ENCODE measurements at places on chromosomes 2 and 18. TPM values are rescaled to one million over a fixed set of nuclear protein-coding genes. Genes with fewer than 3 reads are reported as not detected.

DNA sequence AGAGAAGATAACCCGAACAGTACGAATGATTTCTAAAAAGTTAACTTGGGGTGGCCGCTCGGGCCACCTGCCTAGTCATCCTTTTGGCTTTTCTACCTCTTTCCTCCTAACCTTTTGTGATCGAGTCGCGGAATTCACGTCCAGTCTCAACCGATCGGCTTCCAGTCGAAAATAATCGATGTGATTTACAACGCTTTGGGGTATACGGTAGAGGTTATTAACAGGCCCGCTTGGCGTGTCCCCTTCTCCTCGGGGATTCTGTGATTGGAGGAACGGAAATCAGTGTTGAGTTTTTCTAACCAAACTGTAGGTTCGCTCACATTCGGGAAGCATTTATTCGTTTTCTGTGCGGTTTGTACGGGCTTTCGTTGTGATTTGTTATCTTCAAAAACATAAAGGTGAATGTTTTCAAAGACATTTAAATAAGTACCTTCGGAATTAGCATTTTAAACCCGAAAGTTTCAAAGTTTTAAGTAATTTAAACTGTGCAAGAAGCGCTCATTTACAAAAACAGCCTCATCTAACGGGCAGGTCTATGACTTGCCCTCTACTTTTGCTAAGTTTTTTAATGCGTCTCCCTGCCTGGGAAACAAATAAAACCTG, 588 bp upstream of the FOXI3 start:
- no peak for DNase-seq

DNA sequence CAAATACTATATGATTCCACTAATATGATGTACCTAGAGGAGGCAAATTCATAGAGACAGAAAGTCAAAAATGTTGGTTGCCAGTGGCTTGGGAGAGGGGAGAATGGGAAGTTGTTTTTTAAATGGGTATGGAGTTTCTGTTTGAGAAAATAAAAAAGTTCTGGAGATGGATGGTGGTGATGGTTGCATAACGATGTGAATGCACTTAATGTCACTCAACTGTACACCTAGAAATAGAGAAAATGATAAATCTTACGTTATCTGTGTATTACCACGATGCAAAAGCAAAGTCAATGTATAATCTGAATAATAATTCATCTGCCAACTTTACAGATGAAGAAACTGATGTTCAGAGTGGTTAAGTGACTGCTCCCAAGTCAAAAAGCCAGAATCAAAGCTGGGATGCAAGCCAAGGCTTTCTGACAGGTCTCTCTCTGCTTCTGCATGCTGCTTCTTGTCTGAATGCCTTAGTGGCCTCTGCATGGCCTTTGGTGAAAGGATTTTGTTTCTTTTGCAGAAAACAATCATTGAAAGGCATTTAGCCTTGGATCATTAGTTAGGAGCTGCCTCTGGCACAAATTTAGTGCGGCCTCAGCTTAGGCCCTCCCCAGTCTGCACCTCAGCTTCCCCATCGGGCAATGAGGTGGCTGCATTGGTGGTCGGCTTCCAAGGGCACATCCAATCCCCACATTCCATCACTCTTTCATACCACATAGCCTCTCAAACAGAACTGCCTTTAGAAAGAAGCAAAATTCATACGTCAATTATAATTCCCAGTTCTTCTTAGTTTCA, 46.5 kb upstream of the MYCN start:
- no peak for DNase-seq

GRCh38 chr2:162591403-162592083, 247.0 kb downstream of the KCNH7 start:
- no peak for DNase-seq

GRCh38 chr2:213149949-213150314, 1.5 kb downstream of the IKZF2 start:
- DNase-seq = no peak

DNA sequence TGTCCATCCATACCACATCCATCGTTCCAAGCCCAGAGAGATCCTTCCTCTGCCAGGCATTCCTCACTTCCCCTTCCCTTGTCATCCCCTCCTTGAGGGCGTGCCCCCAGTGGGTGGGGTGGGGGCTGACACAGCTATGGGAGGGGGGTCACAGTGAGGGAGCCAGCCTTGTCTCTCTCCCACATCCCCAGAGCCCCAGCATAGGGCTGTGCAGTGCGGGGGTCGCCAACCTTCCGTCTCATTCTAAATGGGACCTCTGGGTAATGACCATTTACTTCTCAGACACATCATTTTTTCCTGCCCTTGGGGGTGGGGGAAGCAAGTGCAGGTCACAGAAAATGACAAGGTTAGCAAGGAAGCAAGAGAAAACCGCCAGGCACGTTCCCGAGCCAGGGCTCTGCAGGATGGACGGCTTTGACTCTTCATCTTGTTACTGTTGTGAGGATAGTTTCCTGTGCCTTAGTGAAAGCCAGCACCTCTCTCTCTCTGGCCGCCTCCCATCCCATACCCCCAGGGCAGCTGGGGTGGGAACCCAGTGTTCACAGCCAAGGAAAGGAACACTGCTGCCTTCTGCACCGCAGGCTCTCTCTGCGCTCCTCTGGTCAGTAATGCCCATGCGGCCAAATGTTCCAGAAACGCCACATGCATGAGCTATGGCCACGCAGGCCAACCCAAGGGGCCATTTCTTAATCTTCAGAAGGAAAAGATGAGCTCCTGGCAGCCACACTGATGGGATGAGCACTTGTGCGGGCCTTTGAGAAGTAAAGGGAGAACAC, 22.7 kb upstream of the OTOS start:
- DNase-seq = no peak

- DNase-seq = no peak
Observed at GRCh38 chr2:110848519-110849030, 116.2 kb downstream of the ACOXL start.

DNA sequence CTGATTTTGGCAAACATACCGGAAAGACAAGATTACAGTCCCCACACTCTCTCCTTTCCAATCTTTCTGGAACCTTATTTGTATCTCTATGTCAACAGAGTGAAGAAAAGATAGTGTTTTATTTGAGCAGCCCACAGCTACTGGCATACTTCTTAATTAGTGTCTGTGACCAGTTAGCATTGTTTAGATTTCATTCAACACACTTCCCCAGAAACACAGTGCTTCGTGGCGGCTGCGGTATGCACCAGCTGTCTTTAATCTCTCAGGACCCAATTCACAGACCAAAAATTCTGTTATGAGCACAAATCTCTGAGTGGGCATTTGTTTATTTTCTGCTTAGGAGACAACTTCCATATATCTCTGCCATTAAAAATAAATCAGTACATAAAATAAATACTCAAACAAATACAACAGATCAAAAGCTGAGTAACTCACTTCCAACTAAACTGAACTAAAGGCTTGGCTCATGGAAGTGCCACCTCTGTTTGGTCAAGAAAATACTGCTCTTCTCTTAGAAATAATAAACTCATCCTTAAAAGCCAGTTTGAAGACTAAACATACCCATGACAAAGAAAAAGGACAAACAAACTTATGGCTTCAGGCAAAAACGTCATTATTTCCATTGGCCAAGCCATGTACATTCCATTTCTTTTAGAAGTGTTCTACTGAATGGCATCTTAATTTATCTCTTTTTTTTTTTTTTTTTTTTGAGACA, 392.4 kb downstream of the TXNL1 start:
- no peak for DNase-seq

GRCh38 chr2:56001947-56002346, 78.4 kb upstream of the EFEMP1 start:
- DNase-seq = no peak

DNA sequence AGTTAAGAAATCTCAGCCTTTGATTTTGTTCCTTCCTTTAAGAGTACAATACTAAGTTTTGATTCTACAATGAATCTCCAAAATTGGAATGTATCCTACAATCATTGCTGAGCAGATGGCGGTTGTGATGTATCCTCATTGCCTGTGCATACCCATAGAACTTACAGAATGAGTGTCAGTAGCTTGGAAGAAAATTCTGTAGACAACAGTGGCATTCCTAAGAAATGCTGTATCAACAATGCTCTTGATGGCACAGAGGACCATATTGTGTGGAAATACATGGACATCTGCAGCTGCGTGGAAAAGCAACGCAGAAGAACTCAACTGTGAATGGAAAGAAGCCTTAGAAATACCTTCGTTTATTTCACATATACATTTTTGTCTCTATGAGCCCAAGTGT, 30.2 kb downstream of the GAREM1 start:
- DNase-seq = no peak

- DNase-seq = no peak
Observed at GRCh38 chr2:25266399-25266798, 75.3 kb downstream of the DNMT3A start.

DNA sequence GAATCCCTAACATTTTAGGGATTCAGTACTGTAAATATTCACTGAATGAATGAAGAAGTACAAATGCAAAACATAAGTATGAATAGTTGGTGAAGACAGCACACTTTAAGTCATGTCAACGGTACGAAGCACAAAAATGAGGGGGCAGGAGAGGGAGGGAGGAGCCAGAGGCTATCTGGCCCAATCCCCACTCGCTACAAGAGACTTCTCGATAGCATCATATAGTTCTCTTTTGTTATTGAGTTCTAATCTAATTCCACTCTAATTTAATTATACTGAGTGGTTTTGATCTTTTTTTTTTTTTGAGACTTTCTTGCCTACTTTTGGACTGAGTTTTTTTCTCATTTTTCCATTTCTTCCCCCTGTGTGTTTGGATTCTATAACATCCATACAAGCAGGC, 152.2 kb upstream of the REV1 start:
- no peak for DNase-seq

Gene MC5R
- not detected for total RNA-seq

Gene COL5A2
- total RNA-seq = 0.23 TPM

Gene COBLL1
- total RNA-seq = 0.11 TPM

Gene STPG4
- total RNA-seq = not detected

Data from activated T-helper 2 cell treated with anti-CD3 and anti-CD28 coated beads, Interferon-gamma antibody, Interleukin-2, Interleukin-4, amounts not matched to agents 10 μg/mL and 5 μg/mL and 100 μg/mL, durations not matched to agents 14 hours and 24 hours and 36 hours (primary cell).